Stimulated activated CD4-positive, alpha-beta T cell treated with anti-CD3 and anti-CD28 coated beads, TNF-alpha, amount 100 ng/mL, for 4 hours (primary cell): ENCODE measurements at places on chromosomes 13 and 19.
A peak's percentile ranks its signal among the peaks of the same experiment; 100 is the strongest.

DNA sequence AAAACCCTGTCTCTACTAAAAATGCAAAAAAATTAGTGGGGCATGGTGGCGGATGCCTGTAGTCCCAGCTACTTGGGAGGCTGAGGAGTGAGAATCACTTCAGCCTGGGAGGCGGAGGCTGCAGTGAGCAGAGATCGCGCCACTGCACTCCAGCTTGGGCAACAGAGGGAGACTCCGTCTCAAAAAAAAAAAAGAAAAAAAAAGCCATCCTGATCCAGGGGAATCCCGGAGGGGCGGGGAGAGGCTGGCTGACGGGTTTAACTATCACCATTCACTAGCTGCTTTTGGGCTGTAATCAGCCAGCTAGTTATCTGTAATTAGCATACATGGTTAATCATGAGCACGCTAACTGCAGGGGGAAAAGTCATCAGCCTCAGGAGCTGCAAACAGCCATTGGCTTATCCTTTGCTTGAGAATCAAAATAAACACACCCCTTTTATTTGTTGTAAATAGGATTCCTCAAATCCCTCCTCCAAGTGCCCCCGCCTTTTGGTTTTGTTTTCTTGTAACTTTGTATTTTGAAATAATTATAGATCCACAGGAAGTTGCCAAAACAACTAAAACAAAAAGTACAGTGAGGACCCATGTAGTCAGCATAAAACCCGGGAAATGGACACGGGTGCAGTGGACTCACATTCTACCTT is 9.6 kb downstream of the FSD1 start:
- no peak for DNase-seq

DNA sequence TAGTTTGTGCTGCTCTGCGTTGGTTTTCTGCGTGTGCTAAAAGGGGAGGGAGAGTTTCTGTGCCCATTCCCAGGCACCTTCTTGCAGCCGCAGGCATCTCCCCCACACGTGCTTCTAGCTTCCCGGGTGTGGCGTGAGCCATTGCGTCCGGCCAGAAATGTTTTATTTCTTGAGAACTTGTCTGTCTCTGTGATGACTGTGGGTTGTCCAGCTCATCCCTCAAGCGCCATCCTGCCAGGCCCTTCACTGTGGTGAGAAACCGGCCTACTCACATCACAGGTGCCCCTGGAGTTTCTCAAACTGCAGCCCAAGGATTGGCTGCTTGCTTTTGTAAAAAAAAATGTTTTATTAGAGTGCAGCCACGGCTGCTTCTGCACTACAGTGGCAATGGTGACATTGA is 24.2 kb downstream of the EPN1 start:
- no peak for DNase-seq

GRCh38 chr19:4326837-4327251 is 11.8 kb downstream of the STAP2 start:
- DNase-seq, result no peak

DNA sequence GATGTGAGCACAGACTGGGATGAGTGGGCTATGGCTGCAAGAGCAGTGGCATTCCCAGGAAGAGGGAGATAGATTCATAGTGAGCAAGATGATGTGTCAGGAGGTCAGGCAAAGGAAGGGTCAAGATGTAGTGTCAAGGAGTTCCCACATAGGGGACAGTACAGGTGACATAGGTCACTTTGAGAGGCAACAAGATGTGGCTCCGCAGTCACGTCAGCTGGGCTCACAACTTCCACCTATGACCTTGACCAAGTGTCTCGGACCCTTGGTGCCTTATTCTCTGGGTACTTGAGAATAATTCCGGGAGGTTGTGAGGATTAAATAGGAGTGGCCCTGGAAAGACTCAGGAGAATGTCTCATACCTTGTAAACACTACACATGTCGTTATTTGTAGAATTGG is 10.5 kb downstream of the ZNF317 start:
- no peak for DNase-seq

GRCh38 chr13:79245937-79246577 is 160.0 kb downstream of the RBM26 start:
- DNase-seq, result no peak

DNA sequence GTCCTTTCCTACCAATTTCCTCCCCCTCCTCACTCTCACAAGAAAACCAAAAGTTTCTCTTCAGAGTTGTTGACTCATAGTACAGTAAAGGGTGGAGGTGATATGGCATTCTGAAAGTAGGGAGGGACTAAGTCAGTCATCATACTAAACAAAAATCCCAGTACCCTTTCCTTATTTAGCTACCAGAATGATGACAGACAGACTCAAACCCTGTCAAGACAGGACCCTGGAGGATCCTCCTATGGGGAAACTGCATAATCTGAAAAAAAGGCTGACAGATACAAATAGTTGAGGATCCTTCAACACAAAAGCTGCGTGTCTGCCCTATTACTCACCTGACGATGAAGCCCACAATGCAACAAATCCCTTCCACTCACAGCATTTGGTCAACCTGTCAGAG is 55.5 kb downstream of the CYSLTR2 start:
- no peak for DNase-seq

GRCh38 chr13:58165617-58166016 is 534.1 kb downstream of the PCDH17 start:
- no peak for DNase-seq

- DNase-seq, result no peak
Observed at GRCh38 chr13:99542788-99543406, 41.6 kb downstream of the TM9SF2 start.

DNA sequence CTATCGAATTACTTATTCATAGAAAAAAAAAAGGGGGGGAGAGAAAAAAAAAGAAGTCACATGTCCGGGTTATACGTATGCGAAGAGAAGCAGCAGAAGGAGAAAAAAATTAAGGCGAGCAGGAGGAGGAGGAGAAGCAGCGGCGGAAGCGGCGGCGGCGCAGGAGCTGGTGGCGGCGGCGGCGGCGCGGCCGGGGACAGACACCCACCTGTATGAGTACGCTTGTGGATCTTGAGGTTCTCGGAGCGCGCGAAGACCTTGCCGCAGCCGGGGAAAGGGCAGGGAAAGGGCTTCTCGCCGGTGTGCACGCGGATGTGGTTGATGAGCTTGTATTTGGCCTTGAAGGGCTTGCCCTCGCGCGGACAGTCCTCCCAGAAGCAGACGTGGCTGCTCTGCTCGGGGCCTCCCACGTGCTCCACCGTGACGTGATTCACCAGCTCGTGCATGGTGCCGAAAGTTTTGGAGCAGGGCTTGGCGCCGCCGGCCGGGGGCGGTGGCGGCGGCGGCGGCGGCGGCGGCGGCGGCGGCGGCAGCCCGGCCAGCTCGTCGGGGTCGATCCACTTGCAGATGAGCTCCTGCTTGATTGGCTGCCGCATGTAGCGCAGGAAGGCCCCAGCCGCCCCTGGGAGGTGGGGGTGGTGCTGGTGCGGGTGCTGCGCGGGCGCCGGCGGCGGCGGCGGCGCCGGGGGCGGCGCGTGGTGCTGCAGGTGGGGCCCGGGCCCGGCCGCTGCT is 1.5 kb downstream of the ZIC5 start:
- peak; percentile 23 for DNase-seq

DNA sequence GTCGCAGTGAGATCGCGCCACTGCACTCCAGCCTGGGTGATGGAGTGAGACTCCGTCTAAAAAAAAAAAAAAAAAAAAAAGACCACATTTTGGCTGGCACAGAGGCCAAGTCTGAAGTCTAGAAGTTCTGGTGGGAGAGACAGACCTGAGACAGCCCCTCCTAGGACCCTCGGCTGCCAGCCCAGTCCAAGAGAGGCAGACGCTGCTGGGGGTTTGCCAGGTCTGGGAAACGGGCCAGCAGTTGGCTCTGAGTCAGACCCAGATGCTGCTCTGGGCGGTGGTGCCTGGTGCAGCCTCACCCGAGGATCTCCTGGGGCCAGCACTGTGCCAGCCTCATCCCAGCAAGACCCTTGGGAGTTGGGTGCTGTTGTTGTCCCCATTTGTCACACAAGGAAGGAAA is 5.8 kb downstream of the FCHO1 start:
- DNase-seq, result no peak

DNA sequence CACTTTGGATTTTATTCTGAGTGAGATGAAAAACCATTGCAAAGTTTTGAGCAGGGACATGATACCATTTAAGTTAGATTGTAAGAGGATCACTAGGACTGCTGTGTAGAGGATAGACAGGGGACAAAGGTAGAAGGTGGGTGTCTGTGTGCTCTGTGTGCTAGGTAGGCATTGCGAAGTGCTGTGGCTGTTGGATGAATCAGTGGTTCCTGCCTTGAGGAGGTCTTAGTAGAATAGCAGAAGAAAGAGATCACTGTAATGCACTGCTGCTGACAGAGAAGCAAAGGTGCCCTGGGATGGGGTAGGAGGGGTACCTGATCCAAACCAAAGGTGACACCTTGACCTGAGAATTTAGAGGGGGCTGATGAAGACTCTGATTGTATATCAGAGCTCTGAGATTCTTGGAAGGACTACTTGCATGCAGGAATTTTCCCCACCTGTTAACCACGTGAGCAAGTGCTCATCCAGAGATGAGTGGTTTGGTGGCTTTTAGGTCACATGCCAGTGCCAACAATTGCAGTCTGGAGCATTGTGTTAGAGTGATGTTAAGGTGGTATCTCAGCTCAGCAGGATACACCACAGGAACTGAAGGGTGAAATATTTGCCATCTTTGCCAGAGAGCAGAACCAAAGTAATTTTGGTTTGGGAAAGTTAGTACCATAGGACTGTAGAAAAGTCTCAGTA is 10.8 kb downstream of the WASF3 start:
- no peak for DNase-seq

GRCh38 chr19:42367929-42368328 is 22.2 kb downstream of the CNFN start:
- DNase-seq, result no peak

GRCh38 chr19:11373885-11374432 is 507 bp upstream of the SWSAP1 start:
- DNase-seq, result no peak

DNA sequence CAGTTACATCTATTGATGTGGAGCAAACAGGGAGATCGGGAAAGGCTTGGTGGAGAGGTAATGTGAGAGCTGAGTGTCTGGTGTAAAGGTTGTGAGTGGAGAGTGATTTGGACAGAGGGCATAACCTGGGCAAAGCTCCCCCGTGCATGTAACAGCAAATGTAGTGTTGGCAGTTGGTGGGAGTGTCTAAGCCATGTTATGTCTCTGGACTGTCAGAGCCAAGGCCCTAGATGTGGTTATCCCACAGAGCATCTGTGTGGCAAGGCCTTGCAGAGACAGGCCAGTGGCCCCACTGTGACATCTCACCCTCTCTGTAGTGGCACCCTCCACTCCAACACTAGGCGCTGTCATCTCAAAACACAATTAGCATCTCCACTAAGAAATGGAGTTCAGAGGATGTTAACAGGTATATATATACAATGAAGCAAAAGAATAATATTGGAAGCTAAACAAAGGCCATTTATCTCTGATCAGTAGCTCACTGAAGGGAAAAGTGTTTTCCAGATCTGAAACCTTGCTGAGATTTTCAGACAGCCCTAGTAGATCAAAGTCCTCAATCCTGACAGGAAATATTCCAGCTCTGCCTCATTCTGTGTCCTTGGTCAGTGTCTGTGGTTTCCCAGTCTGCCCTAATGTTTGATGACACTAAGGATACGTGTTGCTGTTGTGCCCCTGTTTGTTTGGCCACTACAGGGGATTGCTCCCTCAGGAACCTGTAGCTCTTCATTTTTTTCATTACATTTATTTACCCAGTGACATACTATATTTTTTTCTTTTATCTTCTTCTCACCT is 20.2 kb downstream of the POLR1D start:
- DNase-seq, result no peak

DNA sequence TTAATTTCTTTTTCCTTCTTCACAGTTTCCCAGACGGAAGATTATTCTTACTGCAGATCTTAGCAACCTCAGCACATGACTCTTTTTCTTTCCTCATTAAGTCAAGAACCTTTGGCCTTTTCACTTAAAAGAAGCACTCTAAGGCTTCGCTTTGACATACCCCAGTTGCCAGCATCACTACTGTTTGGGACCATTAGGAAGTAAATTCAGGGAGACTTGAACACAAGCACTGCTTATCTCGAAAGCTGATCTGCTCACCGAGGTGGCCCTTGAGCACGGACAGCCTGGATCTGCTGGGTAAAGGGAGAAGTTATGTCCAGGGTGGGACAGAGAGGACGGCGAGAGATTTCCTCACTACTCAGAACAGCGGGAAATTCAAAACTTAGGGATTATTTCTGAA is 151.4 kb upstream of the RNF113B start:
- no peak for DNase-seq

DNA sequence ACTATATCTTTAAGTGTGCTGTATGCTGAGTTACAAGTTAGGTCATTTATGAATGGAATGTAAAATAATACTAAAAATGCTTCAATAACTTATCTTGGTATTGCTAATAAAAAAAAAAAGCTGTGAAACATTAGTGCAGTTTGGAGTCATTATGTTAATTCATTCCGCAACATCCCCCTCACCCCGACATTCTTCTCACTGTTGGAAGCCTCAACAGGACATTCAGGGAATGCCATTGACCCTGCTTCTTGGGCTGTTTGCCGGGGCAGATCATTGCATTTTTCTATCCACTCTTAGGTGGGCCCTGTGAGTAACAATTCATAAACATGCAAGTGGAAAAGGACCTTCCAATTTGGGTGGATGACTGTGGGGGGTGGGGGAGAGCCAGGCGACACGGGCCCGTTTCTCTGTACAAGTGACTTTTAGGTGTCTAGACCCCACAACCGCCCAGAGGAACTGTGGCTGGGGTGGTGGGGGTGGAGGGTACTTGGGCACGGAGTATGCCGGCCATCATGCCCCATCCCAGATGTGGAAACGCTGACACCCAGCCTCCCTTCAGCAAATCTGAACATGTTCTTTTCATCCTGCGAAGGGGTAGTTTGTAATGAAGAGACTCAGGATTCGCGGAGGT is 185.9 kb downstream of the ZNF536 start:
- no peak for DNase-seq

GRCh38 chr19:30666301-30666803 is 294.2 kb downstream of the ZNF536 start:
- DNase-seq, result no peak

DNA sequence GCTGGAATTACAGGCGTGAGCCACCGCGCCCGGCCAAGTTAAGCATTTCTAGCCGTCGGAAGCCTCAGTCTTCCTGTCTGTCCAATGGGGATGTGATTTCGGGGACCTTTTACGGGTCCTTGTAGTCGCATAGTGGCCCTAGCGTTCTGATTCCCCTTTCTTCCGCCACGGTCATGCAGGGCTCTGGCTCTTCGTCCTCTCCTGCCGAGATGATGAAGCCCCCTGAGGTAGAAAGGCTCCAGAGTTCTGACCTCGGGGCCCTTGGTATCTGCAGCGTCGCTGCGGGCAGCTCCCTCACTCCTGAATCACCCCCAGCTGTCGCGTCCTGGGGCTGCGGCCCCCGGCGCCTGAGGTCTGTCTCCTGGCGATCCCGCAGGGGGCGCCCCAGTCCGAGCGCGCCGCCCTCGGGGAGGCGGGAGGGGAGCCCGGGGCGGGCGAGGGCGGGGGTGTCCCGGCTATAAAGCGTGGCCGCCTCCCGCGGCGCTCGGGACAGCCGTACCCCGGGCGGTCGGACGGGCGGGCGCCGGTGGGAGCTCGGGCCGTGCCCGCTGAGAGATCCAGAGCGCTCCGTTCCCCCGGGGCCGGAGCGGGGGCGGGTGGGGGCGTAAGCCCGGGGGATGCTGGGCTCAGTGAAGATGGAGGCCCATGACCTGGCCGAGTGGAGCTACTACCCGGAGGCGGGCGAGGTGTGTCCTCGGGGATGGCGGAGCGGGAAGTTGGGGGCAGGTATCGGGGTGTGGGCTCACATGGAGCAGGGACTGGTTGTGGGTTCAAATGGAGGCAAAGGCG is at the start of gene FOXA3:
TSS of gene FOXA3 (plus strand) at position 487 of the 789 bp plus-strand sequence. CDS start at position 618, 131 bp downstream.
- peak; percentile 31 for DNase-seq
